ENCODE measurements at places on chromosomes 12 and 14. TPM values are rescaled to one million over a fixed set of nuclear protein-coding genes. Genes with fewer than 3 reads are reported as not detected.

APOF gene
- total RNA-seq = not detected

SPTB gene
- 3.0 TPM for total RNA-seq

DNA sequence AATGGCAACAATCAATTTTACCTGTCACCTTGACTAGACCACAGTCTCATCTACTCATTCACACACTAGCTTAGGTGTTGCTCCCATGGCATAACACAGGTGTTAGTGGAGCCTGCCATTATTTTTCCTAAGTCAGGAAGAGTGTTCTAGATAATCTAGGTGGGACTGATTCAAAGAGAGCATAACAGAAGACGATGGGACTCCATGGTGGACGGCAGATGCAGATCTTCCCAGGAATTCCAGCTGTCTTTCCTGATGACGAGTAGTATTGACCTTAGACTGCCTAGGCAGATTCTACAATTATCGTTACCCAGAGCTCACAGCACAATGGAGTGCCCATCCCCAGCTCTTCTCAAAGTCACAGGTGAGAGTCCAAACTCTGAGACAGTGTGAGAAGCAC lies 589.0 kb downstream of the TMEM121 start:
- no peak for DNase-seq

- no peak for DNase-seq
These were observed 166.6 kb downstream of the SSPN start for GRCh38 chr12:26361964-26362363.

GRCh38 chr12:74105434-74105833 lies 432.2 kb upstream of the ATXN7L3B start:
- no peak for DNase-seq

GRCh38 chr12:77847060-77847541 lies 16.4 kb downstream of the NAV3 start:
- no peak for DNase-seq

C12orf60 gene
- 0.17 TPM for total RNA-seq

PRKD1 gene
- 17.2 TPM for total RNA-seq

SLCO1B1 gene
- total RNA-seq = not detected

PPP1R13B gene
- 78.5 TPM for total RNA-seq

DNA sequence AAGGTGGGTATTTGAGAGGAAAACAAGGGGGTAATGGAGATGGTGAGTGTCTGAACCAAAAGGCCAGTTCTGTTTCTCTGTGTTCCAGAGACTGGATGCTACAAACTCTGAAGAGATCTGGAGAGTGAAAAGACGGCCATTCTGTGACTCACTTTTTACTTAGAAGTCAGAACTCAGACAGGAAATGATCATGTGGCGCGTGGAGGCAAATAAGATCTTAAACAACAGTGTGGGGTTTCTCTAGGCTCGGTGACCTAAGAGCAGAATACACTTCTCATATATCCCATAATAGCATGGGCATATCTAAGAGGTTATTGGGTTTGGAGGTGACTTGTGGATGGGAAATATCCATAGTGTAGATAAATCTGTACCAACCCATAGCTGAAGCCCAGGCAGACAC lies 463.5 kb downstream of the TMEM132D start:
- no peak for DNase-seq

TDRD9 gene
- total RNA-seq = 6.2 TPM

ACOT6 gene
- not detected for total RNA-seq

Measured in upper lobe of right lung (tissue), 1 donor.